ENCODE measurements at places on chromosomes 6 and 20.

- no peak for DNase-seq
Observed at GRCh38 chr6:7147051-7147671, 39.4 kb downstream of the RREB1 start.

GRCh38 chr6:113875470-113875869, 18.3 kb downstream of the MARCKS start:
- DNase-seq: no peak

GRCh38 chr20:573414-574296, 30.1 kb upstream of the CSNK2A1 start:
- no peak for DNase-seq

GRCh38 chr6:53540129-53540692, 4.7 kb downstream of the GCLC start:
- no peak for DNase-seq

GRCh38 chr20:9399322-9399721, 115.1 kb upstream of the LAMP5 start:
- no peak for DNase-seq

GRCh38 chr6:32060966-32061655, 22.9 kb downstream of the CYP21A2 start:
- DNase-seq: no peak

- no peak for DNase-seq
Observed at GRCh38 chr6:170424604-170425126, 118.1 kb downstream of the FAM120B start.

GRCh38 chr6:37686111-37686510, 11.6 kb downstream of the MDGA1 start:
- no peak for DNase-seq
